ENCODE measurements at places on chromosomes 6 and 20.

DNA sequence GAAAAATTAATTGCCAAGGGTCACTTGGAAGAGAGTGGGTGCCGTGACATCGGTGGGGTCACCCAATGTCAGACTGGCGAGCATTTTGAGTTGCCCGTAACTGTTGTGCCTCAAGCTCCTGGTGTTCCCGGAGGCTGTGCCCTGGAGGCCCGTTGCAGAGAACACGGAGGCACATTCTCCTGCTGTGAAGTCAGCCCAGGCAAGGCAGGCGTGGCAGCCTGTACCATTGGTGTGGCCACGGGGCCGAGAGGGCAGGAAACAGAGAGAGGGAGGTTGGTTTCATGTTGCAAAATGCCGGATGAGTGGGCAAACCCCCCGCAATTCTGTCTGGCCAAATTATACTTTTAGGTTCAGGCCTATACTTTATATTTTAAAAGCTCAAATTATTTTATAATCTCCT lies 81.2 kb downstream of the THBS2 start:
- no peak for DNase-seq

DNA sequence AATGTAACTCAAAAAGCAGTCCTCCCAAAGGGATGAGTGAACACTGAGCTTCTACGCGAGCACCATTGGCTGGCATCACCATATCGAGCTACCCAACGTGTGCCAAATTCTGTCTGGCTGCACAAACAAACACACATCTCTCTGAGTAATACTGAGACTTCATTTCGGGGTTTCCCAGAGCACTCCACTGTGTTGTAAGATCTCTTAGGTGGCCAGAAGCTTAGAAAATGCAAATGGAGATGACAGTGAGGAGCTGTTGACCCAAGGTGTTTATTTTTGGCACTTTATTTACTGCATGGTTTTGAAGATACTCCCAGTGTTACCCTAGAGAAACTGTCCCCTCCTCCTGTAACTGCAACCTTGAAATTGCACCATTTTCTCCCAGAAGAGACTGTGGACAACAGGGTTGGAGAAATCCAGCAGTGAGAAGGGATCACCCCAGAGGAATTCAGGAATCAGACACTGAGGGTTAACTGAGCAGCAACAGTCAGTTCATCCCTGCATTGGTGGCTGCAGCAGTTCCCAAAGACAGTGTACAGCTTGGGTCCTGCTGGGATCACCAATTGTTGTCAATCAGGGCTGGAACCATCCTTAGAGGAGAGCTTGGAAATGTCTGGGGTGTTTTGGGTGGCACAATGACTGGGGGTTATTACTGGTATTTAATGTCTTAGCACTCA lies 1.0 kb upstream of the RIPOR2 start:
- DNase-seq: peak; percentile 73

GRCh38 chr6:125859727-125860126 lies 69.0 kb downstream of the NCOA7 start:
- no peak for DNase-seq

DNA sequence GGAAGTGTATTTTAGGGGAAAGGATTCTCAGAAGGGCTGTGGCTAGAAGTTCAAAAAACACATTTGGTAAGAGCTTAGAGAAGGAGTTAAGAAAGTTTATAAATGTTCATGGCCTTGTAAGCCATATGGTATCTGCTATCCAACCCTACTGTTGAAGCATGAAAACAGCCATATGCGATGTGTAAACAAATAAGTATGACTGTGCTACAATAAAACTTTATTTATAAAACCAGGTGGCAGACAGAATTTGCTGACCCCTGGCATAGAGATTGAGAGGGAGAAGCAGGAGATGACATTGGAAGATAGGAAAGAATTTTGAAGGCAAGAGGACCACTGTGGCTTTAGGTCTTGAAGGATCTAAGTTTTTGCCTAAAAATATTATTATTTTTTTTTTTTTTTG lies 583.5 kb downstream of the DOK5 start:
- no peak for DNase-seq

DNA sequence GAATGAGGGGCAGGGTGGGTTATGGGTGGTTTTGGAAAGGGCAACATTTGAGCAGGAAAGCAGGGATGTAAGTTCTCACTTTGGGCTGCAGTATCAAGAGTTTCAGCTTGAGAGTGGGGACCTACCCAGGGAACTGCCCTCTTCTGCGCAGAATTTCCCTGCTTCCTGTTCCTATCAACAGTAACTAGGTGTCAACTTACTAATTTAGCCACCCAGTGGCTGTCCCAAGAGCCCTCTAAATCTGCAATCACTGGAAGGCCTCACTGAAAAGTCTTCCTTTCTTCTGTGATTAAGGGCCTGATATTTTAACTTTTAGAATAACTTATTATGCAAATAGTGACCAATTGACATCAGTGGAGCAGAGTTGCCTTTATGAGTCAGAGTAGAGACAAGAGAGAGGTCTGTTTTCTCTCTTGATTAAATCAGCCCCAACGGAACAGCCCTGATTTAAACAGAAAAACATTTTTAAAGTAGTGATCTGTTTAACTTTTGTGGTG lies 118.2 kb upstream of the RIPOR2 start:
- peak; percentile 57 for DNase-seq

DNA sequence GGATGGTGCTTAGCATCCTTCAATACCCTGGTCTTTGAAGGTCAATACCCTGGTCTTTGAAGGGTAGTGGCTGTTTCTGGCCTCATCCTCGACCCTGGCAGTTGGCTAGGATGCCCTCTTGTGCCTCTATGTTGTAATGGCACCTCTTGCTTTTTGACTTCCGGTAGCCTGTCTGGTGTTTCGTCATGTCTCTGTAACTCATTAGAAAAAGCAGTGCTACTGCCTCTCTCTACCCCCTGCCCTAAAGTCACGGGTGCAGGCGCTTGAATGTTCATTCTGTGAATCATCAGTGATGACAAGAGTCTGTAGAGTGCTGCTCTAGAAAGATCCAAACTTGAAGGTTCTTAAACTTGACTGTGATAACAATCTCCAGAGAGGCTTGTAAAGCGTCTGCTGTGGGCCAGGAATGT lies 28.3 kb downstream of the RSPO4 start:
- peak; percentile 33 for DNase-seq

All from CD4-positive, alpha-beta T cell treated with Interleukin-21 for 1 hour (primary cell).